ENCODE measurements at places on chromosomes 2 and 18.

- H3K4me1 ChIP-seq, result peaks cover 12% of the 10 kb centered on the region
- peaks cover 2% of the 10 kb centered on the region for H3K36me3 ChIP-seq
- peak overlapping the region; percentile 81 for H3K4me3 ChIP-seq
- DNase-seq, result peak; percentile 76
These were observed 1.0 kb upstream of the GMPPA start for GRCh38 chr2:219497495-219498279.

DNA sequence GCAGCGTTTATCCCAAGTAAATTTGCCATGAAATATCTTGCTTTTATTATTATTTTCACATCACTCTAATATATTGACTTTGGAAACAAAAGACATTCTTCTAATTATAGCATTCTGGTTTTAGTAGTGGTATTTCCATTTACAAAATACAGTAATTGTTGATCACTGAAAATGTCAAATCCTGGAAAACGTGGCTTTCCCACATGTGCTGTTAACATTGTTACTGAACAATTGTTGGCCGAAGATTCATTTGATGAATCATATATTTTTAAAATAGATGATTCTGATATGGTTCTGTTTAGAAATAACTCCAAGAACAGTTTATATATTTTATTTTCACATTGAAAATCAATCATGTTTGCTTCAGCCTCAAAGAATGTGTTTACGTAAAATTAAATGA is 32.9 kb downstream of the SP140 start:
- no peak overlapping the region for H3K4me3 ChIP-seq
- H3K27ac ChIP-seq, result no peak overlapping the region
- H3K4me1 ChIP-seq, result no peaks in the 10 kb centered on the region
- DNase-seq, result no peak
- H3K27me3 ChIP-seq, result no peaks in the 10 kb centered on the region

DNA sequence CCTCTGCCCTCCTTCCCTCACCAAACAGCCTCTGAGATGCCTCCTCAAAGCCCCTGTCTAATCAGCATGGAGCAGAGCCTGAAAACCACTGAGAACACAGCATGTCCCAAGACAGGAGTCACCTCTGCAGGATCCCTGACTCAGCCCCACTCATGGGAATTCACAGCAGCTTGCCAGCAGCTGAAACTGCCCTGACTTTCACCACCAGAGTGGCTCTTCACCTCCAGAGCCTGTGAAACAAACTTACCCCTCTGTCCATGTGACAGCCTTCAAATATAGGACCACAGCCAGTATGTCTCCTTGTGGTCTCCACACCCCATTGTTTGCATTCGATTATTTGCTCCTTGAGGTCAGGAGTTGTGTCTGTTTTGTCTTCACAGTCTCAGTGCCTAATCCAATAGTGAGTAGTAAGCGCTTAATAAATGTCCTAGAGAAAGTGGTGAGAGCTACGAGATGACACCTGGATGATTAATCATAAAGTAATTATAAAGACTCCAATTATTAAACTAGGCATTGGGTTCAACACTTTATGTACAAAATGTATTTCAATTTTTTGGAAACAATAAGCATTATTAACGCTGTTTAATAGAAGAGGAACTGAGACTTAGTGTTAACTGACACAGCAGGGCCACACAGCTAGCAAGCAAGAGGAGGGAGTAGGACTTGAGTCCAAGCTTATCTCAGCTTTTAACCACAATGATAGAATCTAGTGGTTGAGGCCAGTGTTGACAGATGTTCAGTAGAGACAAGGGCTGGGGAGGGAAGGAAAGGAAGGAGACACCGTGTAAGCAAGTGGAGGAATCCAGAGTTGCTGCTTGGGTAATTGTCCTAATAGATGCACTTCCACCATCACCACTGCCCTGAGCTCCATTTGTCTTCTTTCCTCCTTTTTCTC is 358.7 kb upstream of the TNP1 start:
- no peak for DNase-seq
- no peaks in the 10 kb centered on the region for H3K4me1 ChIP-seq
- no peaks in the 10 kb centered on the region for H3K36me3 ChIP-seq
- no peaks in the 10 kb centered on the region for H3K27me3 ChIP-seq
- H3K27ac ChIP-seq, result no peak overlapping the region

- H3K36me3 ChIP-seq, result peaks cover 2% of the 10 kb centered on the region
- H3K4me3 ChIP-seq, result no peak overlapping the region
- DNase-seq, result no peak
- no peak overlapping the region for H3K27ac ChIP-seq
- peaks cover 3% of the 10 kb centered on the region for H3K4me1 ChIP-seq
These were observed 43.6 kb downstream of the SRBD1 start for GRCh38 chr2:45567288-45567963.

- no peak overlapping the region for H3K4me3 ChIP-seq
- no peak for DNase-seq
- no peak overlapping the region for H3K27ac ChIP-seq
- H3K4me1 ChIP-seq, result no peaks in the 10 kb centered on the region
- H3K27me3 ChIP-seq, result no peaks in the 10 kb centered on the region
These were observed 64.4 kb downstream of the GFPT1 start for GRCh38 chr2:69322631-69323030.

DNA sequence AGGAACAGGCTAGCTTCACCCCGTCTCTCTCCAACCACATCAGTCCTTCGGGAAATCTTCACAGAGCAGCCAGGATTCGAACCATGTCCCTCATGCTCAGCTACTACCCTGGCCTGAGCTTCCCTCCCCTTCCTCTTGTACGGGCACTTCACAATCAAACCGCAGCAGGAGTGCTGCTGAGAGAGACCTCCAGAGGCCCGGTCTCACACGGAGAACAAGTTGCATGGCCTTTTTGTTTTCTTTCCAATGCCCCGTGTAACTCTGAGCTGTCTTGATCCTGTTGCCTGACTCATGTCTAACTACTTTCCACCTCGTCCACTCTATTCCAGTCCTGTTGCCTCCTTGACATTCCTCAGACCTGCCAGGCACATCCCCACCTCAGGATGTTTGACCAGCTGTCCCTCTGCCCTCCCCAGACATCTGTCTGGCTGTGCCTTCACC is 25.4 kb downstream of the FBLN7 start:
- peak; percentile 20 for DNase-seq
- no peak overlapping the region for H3K4me3 ChIP-seq
- no peaks in the 10 kb centered on the region for H3K27me3 ChIP-seq

- H3K4me3 ChIP-seq, result no peak overlapping the region
- no peak for DNase-seq
These were observed 93.4 kb upstream of the THOC1 start for GRCh38 chr18:361100-361732.

DNA sequence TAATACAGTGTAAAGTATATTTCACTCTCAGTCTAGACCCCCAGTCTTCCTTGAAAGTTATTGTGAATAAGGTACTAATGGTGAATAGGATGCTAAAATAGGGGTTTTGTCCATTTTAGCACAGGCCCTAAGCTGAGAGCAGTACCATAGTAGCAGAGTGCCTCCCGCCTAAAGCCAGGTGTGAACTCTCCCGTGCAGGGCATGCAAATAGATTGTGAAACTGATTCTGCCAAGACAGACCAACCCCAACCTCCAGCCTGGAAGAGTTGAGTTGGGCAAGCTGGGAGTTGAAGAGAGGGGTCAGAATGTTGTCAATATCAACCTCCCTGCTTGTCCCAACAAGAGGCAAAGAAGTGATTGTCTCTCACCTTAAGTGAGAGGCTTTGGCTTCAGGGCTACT is 97.4 kb upstream of the CYRIA start:
- H3K4me1 ChIP-seq, result no peaks in the 10 kb centered on the region
- DNase-seq, result no peak
- H3K36me3 ChIP-seq, result no peaks in the 10 kb centered on the region
- no peak overlapping the region for H3K4me3 ChIP-seq

- no peaks in the 10 kb centered on the region for H3K4me1 ChIP-seq
- no peaks in the 10 kb centered on the region for H3K27me3 ChIP-seq
- no peak for DNase-seq
- H3K27ac ChIP-seq, result no peak overlapping the region
- H3K4me3 ChIP-seq, result no peak overlapping the region
These were observed 52.3 kb downstream of the TDRD15 start for GRCh38 chr2:21175895-21176646.

DNA sequence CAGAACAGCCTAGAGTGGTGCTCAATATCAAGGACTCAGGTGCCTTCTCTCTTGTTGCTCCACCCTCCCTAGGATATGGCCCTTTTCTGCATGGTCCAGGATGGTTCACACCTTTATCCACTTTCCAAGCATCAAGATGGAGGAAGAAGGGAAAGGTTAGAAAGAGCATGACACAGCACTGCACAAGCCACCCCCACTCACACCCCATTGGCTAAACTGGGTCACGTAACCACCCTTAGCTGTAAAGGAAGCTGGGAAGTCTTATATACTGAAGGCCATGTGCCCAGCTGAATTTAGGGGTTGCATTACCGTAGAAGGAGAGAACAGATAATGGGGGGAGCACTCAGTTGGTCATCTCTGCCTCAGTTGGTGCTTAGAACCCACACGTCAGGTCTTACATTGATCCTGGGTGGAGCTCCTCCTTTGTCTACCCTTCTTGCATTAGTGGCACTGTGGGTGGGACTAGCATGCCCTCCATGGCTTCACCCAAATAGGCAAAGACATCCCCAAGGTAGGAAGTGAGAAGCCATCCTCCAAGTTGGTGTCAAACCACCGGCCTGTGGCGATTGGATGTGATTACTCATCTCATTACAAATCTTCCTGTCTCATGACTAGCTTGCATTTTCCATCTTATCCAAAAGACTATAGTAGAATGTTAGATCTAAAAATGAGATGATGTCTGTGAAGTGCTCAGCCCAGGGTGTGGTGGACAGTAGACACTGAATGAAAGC is 248.5 kb downstream of the HAUS1 start:
- H3K36me3 ChIP-seq, result peaks cover 4% of the 10 kb centered on the region
- no peaks in the 10 kb centered on the region for H3K27me3 ChIP-seq
- DNase-seq, result no peak

DNA sequence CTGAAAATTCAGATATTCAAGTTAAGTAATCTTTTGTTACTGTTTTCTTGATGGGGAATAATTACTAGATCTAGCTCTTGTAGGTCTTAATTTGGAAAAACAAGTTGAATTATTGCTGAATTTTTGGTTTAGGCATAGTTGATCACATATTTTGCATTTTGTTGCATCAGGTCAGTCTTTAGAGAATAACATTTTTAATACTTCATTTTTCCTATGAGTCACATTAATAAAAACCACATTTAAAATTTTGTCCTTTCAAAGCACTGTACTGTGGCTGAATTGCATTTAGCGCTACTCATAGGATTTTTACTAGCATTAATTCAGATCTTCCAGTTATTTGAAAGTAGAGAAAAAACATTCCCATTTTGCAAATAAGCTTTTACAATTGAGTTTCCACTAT is 23.2 kb downstream of the MAP4K4 start:
- DNase-seq, result no peak
- no peak overlapping the region for H3K27ac ChIP-seq
- peaks cover 6% of the 10 kb centered on the region for H3K4me1 ChIP-seq
- no peaks in the 10 kb centered on the region for H3K27me3 ChIP-seq
- no peak overlapping the region for H3K4me3 ChIP-seq

DNA sequence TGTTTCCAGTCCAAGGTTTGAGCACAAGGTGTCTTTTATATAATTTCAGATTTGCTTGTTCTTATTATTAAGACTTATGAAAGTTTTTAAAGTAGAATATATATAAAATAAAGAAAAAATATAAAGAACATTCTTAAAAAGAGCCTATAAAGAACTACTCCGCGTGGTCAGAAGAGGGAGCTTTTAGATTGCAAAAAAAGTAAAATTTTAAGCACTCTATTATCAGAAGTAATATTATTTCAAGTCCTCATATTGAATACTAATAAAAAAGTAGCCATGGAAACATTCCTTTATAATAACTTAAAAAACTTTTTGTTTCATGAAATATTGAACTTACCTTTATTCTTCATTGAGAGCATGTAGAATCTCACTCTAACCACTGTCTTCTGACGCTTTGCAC is 51.4 kb downstream of the LINC00305 start:
- no peak overlapping the region for H3K27ac ChIP-seq
- H3K36me3 ChIP-seq, result no peaks in the 10 kb centered on the region
- DNase-seq, result no peak
- no peak overlapping the region for H3K4me3 ChIP-seq
- H3K4me1 ChIP-seq, result no peaks in the 10 kb centered on the region

- H3K4me1 ChIP-seq, result peaks cover 10% of the 10 kb centered on the region
- no peaks in the 10 kb centered on the region for H3K36me3 ChIP-seq
- H3K27me3 ChIP-seq, result no peaks in the 10 kb centered on the region
- H3K4me3 ChIP-seq, result peak overlapping the region; percentile 70
- DNase-seq, result no peak
- peak overlapping the region; percentile 93 for H3K27ac ChIP-seq
These were observed 84.1 kb upstream of the RTN4 start for GRCh38 chr2:55134316-55134706.

- peaks cover 6% of the 10 kb centered on the region for H3K36me3 ChIP-seq
- peak; percentile 69 for DNase-seq
- no peak overlapping the region for H3K27ac ChIP-seq
- no peaks in the 10 kb centered on the region for H3K27me3 ChIP-seq
- H3K4me3 ChIP-seq, result no peak overlapping the region
These were observed 17.6 kb downstream of the EMX1 start for GRCh38 chr2:72934683-72935610.

DNA sequence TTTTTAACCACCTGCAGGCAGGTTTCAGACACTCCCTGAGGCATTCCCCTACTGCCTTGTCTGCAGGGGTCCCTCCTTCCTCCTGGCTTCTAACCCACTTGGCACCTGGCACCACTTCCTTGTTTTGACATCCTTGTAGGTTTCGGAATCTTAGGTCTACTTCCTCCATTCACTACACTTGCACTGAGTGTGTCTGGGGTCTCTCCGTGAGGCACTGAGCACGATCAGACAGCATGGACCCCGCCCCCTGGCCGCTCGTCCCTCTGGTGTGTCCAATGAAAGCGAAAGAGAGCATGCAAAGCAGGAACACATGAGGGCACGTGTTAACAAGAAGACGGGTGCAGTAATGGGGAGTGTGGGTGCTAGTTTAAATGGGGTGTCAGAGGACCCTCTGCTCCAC is 63.8 kb downstream of the HAUS1 start:
- no peak overlapping the region for H3K27ac ChIP-seq
- no peak for DNase-seq
- H3K4me1 ChIP-seq, result peaks cover 5% of the 10 kb centered on the region
- no peaks in the 10 kb centered on the region for H3K36me3 ChIP-seq

All from H9 (cell line).